ENCODE measurements at places on chromosomes 13 and 19.

GRCh38 chr13:35160896-35161295 lies 218.8 kb downstream of the NBEA start:
- no peak for DNase-seq

DNA sequence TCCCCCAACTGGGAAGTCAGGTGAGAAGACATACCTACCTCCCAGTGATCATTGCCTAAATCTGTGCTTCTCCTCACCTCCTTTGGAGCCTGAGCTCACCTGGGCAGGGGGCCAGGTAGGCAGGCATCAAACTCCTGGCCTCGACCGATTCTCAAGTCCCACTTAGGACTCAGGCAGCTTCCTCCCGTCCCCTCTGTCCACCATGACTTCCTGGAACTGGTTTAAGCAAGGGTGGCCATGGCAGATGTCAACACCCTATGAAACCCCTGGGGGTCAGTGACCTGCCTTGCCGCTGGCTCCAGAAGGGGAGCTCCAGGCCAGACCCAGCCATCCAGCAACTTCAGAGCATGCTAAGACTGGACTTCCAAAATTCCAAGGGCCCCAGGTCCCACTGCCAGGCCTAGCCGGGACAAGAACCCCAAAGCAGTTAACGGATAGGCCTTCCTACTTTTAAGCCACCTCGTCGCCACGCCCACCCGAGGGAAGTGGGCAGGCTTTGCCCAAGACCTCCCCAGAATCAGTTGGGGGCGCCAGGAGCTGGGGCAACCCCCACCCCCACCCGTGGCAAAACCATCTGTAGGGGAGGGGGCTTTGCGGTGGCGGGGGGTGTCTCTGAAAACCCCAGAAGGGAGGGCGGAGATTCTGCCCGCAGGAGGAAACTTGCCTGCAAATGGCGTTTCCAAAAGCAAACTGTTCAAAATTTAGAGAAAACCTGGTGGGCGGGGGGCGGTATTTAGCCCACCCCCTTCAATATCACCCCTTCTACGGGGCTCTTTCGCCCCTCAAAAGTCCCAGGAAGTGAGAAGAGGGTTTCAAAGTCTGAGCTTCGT lies 657 bp downstream of the PLIN3 start:
- peak; percentile 74 for DNase-seq

GRCh38 chr13:29548722-29549121 lies 46.8 kb downstream of the SLC7A1 start:
- DNase-seq = no peak

DNA sequence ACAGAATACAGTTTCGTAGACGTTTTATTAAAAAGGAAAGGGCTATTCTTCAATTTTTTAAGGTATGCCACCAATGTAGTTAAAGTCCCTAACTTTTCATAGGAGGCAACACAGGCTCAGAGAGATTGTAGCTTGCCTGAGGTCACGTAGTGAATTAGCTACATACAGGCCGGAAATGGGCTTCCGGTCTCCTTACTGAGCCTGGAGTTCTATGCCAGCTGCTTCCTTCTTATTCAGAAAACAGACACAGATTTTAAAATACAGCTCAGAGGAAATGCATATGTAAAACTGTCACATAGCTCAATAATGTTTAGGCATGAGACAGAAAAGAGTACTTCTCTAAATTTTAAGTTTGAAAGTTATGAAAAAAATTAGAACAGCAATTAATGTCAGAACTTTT lies 85.4 kb upstream of the TUBA3C start:
- no peak for DNase-seq

- DNase-seq = no peak
These were observed 53.0 kb downstream of the ARHGEF7 start for GRCh38 chr13:111168107-111168506.

DNA sequence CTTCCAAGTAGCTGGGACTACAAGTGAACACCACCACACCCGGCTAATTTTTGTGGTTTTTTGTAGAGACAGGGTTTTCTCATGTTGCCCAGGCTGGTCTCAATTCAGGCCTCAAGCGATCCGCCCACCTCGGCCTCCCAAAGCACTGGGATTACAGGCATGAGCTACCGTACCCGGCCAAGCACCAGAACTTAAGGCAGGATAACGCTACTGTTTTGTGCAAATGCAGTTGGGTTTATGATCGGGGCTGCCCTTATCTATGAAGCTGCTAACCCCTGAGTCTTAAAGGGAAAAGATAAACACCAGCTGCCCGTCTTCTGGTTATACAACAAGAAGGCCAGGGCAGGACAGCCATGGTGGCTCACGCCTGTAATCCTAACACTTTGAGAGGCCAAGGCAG lies 12.6 kb upstream of the TM6SF2 start:
- DNase-seq = no peak

DNA sequence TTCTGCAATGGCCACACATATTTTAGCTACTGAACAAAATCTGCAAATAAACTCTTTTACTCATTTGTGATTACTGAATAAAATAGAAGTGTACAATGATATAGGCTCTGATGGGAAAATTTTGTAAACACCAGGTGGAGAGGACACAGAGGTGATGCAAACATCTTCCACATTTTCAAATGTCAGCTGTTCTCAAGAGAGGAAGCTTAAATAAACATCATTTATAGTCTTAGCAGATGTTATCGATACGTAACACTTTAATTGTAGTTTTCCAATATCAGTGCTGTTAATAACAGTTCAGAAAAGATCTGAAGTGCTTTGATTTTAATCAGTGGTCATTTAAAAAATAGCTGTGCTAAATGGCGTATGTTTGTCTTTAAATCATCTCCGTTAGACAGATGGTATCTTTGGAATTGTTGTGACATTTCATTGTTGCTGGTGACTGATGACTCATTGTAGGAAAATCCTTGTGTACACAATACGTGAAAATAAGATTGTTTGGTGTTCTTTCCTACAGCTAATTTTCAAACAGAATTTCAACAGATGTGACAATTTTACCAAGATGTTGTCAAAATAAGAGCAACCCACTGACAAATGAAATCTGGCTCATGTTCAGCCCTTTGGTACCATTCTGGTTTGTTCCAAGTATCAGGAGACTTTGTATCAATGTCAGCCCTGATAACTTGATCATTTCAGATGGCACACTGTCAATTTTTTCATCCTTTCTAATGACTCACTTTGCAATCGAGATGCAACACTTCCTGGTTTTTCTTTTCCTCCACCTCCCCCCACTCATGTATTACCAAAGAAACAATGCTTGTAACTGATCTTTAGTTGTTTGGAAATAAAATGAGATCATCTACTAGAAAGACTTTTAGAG lies 516.0 kb downstream of the DCT start:
- DNase-seq = no peak

- DNase-seq = peak; percentile 78
These were observed at the start of gene KIRREL2 for GRCh38 chr19:35856546-35857149. TSS of gene KIRREL2 (plus strand) at chr19:35856911. CDS start at chr19:35857120, 209 bp downstream.

DNA sequence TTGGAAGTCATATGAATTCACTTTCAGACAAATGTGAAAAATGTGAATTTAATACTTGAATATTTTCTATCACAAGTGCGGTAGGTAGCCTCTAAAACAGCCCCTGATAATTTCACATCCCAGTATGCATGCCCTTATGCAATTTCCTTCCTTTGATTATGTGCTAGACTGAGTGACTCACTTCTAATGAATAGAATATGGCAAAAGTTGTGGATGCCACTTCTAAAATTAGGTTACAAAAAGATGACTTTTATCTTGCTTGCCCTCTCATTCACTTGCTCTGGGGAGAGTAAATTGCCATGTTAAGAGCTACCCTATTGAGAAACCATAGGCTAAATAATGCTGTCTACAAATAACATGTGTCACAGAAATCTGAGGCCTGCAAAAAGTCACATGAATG lies 402.5 kb upstream of the PCDH9 start:
- no peak for DNase-seq

DNA sequence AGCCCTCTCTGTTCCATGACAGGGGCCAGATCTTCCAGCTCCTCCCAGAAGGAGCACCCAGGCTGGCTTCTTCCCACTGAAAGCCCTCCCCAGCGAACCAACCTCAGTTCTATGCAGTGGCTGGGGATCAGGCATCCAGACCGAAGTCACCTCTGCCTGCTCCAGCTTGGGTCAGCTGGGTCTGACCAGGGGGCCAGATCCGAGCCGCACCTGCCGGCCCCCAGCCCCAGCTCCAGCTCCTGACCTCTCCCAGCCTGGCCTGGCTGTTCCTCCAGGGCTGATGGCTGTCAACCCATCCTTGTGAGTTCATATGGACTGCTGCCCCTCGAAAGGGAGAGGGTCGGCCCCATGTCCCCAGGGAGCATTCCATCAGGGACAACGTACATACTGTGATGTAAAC lies 8.0 kb downstream of the TSSK6 start:
- DNase-seq = no peak

GRCh38 chr13:25147638-25148401 lies 24.3 kb downstream of the AMER2 start:
- no peak for DNase-seq

- no peak for DNase-seq
These were observed at the start of gene PTH2 for GRCh38 chr19:49423071-49423984. TSS of gene PTH2 (minus strand) at chr19:49423441. CDS start at chr19:49423339, 102 bp downstream.

DNA sequence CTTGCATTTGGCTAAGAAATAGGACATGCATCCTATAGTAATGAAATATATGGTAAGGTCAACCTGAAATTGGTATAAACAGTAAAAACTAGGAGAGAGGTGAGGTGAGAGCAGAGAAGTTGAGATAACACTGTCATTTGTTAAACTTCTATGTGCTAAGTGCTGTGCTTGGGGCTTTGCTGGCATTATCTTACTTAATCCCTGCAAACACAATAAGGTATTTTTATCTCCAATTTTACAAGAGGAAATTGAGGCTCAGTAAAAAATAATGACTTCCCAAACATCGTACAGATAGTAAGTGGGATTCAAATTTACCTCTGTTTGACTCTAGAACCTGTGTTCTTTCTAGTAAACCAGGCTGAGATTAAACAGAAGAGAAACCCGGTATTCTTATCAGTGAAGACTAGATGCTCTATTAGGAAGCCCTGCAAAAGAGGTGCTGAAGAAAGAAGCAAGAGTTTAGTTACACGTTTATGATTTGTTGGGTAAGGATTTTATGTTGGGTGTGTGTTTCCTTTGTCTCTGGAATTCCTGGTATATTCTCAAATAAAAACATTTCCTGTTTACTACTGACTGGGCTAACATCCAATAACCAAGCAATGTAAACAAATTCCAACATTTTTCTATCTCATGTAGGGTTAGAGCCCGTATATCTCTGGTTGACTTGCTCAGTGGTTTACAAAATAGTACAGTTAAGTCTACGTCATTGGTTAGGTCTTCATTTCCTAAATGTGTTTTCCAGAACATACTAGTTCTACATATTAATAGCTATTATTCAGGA lies 137.3 kb upstream of the FNDC3A start:
- no peak for DNase-seq

GRCh38 chr13:110680852-110681251 lies 25.1 kb downstream of the CARS2 start:
- DNase-seq = no peak

DNA sequence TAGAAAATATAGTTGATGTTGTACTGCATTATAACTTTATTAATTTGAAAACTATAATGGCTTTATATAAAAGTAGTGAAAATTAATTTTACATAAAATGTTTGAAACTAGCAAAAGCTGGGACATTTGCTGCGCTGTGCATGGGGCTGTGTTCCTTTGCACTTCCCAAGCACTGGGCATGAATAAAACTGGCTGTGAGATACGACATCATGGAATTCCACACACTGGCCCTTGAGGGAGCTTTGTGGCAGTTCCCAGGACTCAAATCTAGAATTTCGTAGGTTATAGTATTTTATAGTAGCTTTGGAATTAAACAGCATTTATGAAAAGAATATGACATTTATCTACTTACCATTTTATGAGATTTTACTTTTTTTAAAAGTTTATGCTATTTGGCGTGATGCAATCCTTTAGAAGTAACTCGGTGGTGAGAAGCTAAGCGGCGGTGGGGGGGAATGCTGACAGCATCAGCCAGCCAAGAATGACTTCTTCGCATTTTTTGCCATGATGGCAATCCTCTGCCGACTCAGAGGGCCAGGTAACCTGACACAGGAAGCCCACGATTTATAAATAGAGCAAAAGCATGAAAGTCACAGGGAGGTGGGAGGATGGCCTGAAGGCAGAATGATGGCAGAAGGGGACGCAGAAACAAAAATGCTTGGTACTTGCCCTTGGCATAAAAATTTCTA lies 553.5 kb downstream of the MYO16 start:
- no peak for DNase-seq

GRCh38 chr19:6811906-6812305 lies 39.4 kb downstream of the VAV1 start:
- no peak for DNase-seq

GRCh38 chr19:42113641-42114348 lies 18.5 kb downstream of the POU2F2 start:
- no peak for DNase-seq

- no peak for DNase-seq
These were observed 17.9 kb upstream of the POMP start for GRCh38 chr13:28640861-28641599.

GRCh38 chr19:18340990-18341868 lies 831 bp downstream of the PGPEP1 start:
- peak; percentile 75 for DNase-seq

DNA sequence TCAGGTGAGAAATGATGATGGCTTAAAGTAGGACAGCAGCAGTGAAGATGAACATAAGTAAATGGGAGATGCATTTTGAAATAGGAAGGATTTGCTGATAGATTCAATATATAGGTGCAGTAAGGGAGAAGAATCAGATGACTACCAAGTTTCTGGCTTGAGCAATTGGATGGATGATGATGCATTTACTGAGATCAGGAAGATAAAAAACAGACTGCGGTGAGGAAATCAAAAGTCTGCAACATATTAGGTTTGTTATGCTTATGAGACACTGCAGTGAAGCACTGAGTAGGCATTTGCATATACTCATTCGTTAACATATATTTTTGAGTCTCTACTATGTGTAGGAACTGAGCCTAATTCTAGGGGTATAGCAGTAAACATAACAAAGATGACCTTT lies 184.2 kb downstream of the LACC1 start:
- no peak for DNase-seq

DNA sequence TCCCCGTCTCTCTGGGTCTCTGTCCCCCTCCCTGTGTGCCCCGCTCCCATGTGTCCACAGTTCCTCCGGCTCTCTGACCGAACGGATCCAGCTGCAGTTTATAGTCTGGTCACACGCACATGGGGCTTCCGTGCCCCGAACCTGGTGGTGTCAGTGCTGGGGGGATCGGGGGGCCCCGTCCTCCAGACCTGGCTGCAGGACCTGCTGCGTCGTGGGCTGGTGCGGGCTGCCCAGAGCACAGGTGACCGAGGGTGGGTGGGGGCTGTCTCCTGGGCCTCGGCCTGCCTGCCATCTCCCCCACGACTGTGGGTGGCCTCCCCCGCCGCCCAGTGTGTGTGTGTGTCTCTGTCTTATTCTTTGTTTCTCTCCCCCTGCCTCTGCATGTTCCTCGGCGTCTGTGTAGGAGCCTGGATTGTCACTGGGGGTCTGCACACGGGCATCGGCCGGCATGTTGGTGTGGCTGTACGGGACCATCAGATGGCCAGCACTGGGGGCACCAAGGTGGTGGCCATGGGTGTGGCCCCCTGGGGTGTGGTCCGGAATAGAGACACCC lies 10.3 kb downstream of the TRPM4 start:
- no peak for DNase-seq
